ENCODE measurements at places on chromosomes 1 and 21. TPM values are rescaled to one million over a fixed set of nuclear protein-coding genes. Genes with fewer than 3 reads are reported as not detected.

FLG2 gene
- total RNA-seq = not detected

TRMT13 gene
- total RNA-seq = 9.4 TPM

VWA5B1 gene
- total RNA-seq = 0.05 TPM

ADGRB2 gene
- total RNA-seq = 0.69 TPM

HCRTR1 gene
- not detected for total RNA-seq

TESK2 gene
- 1.0 TPM for total RNA-seq

AMPD1 gene
- not detected for total RNA-seq

ACTL8 gene
- not detected for total RNA-seq

DISP3 gene
- total RNA-seq = not detected

ZNF695 gene
- total RNA-seq = 1.5 TPM

ESRRG gene
- 0.52 TPM for total RNA-seq

BCL2L15 gene
- 8.5 TPM for total RNA-seq

PLA2G2D gene
- total RNA-seq = not detected

MTMR11 gene
- total RNA-seq = 5.6 TPM

ACAP3 gene
- total RNA-seq = 34.6 TPM

OLFM3 gene
- not detected for total RNA-seq

ATP5IF1 gene
- total RNA-seq = 168 TPM

FHAD1 gene
- 1.3 TPM for total RNA-seq

CHIA gene
- total RNA-seq = not detected

ARHGAP29 gene
- 250 TPM for total RNA-seq

PDZK1 gene
- 229 TPM for total RNA-seq

GJA8 gene
- total RNA-seq = not detected

RSRP1 gene
- total RNA-seq = 153 TPM

C1orf226 gene
- total RNA-seq = 2.6 TPM

PIGM gene
- total RNA-seq = 5.2 TPM

C21orf58 gene
- total RNA-seq = 1.8 TPM

CRNN gene
- not detected for total RNA-seq

LAMC2 gene
- total RNA-seq = 1,305 TPM

SMIM34 gene
- total RNA-seq = not detected

RIMKLA gene
- 1.0 TPM for total RNA-seq

TCP10L gene
- total RNA-seq = 0.55 TPM

BLACAT1 gene
- total RNA-seq = 1.0 TPM

PHF13 gene
- 8.2 TPM for total RNA-seq

All from renal cortical epithelial cell (primary cell).